CD4-positive, alpha-beta memory T cell (primary cell): ENCODE measurements at places on chromosomes 13 and 19. TPM values are rescaled to one million over a fixed set of nuclear protein-coding genes. Genes with fewer than 3 reads are reported as not detected.

GRCh38 chr13:27622102-27622820, 569 bp downstream of the POLR1D start:
- no peak for DNase-seq

GRCh38 chr19:49889687-49890348, 6.9 kb downstream of the IL4I1 start:
- DNase-seq, result peak; percentile 79

- peak; percentile 57 for DNase-seq
These were observed 643 bp downstream of the SLC7A1 start for GRCh38 chr13:29594710-29595379.

DNA sequence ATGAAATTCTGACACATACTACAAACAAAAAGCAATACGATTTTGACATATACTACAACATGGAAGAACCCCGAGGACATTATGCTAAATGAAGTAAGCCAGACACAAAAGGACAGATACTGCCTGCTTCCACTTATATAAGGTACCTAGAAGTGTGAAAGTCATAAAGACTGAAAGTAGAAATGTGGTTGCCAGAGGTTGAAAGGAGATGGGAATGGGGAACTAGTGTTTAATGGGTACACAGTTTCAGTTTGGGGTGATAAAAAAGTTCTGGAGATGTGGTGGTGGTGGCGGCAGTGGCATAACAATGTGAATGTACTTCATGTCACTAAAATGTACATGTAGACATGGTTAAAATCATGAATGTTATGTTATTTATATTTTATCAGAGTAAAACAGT, 12.1 kb upstream of the NDFIP2 start:
- DNase-seq, result no peak

DNA sequence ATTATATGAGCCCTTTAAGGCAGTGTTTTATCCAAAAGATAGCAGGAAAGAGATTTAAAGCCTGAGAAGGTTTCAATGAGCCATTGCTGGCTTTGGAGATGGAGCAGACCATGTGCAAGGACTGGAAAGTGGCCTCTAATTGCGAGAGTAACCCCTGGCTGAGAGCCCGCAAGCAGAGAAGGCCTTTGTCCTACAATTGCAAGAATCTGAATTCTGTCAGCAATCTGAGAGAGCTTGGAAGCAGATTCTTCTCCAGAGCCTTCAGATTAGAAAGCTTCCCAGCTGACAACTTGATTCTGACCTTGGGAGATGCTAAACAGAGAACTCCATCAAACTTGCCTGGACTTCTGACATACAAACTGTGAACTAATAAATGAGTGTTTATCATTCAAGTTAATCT, 528.7 kb upstream of the KLF12 start:
- no peak for DNase-seq

GRCh38 chr13:45295536-45295935, 45.4 kb downstream of the TPT1 start:
- no peak for DNase-seq

DNA sequence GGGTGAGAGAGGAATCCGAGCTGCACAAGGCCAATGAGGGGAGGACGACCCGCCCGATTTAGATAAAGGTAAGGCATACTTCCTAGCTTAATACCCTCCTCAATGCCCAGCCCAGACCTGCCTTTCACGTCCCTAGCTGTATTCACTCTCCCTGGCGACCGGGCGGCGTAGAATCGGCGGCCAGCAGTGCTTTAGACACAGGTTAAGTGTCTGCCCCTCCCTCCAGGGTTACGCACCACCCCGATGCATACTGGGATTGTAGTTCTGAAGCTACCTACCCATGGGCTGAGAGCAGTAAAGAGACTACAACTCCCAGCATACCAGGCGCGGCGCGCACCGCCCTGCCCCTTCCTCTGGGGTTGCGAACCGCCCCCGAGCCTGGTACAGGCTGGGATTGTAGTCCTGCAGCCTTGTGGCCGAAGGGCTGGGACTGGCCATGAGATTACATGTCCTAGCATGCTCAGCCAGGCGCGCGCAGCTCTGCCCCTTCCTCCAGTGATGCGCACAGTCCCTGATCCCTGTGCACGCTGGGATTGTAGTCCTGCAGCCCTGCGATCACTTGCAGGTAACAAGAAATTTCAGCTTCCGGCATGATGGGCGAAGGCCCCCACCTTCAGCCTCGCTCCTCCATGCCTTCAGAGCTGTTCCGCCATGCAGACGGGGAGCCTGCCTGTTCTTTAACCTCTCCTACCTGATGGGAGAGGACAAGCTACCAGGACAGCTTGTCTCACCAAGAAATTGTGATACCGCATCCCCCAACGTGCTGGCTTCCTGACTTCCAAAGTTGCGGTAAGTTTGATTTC, 43.5 kb upstream of the ZNF14 start:
- DNase-seq, result peak; percentile 90

GRCh38 chr19:10730932-10731331, 13.1 kb downstream of the DNM2 start:
- no peak for DNase-seq

DNA sequence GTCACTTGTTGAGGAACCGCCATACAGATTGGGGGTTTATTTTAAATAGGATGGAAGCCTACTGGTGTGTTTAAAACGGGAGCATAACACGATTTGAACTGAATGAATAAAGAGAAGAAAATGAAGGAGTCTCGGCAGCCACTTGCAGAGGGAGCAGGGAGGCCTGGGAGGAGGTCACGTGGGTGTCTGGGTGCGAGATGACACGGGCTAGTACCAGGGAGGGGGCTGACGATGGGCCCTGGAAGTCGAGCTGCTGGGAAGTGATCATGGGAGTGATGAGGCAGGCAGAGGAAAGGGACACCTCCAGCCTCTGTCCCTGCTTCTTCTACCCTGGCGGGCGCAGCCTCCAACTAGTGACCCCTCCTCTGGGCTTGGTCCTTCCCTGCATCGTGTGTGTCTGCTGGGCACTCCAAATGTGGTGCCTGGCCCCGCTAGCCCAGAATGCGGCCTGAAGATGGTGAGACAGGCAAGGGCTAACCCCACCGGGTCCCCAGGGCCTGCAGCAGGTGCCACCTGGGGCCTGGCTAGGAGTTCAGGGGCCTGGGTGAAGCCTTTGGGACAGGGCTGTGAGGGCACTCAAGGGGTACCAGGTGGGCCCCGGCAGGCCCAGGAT, 35.5 kb downstream of the CRTC1 start:
- no peak for DNase-seq

DNA sequence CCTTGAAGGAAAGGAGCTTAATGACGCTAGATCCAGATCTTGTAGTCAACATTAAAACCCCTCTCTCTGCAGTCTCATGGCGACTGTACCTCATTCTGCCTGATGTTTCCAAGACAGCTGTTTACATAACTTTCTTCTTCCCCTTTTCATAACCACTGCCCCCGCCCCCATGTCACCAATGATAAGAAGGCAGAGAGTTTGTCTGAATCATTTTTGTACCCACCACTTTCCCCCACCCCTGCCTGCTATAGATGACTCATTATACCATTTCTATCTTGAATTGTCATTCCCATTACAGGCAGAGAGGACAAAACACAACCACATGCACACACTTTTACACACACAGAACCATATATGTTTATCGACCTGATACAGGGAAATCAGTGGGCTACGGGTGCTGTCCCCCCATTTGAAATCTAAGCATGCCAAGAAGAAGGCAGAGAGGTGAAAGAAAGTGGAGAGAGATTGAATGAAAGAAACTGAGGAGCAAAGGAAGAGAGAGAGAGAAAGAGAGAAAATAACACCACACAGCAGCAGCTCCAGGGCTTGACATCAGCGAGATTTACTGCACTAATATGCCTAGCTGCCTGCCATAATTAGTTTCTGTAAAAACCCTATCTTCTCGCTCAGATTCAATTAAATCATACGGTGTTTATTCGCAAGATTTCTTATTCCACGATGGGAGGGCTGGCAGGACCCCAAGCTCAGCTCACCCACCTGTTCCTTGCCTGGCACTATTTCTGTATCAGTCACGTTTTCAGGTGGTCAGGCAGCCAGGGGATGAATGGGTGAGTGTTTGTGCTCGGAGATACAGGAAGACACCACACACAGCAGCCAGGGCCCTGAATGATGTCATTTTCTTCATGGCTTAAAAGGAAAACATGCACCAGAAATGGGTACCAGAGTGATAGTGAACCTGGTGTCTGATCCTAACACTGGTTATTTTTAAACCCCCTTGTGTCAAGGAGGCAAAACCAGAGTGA, 114.3 kb upstream of the SERP2 start:
- peak; percentile 55 for DNase-seq

GRCh38 chr13:29923554-29924481, 73.4 kb upstream of the UBL3 start:
- peak; percentile 32 for DNase-seq

GRCh38 chr13:77874406-77874805, 44.2 kb downstream of the EDNRB start:
- DNase-seq, result no peak

DNA sequence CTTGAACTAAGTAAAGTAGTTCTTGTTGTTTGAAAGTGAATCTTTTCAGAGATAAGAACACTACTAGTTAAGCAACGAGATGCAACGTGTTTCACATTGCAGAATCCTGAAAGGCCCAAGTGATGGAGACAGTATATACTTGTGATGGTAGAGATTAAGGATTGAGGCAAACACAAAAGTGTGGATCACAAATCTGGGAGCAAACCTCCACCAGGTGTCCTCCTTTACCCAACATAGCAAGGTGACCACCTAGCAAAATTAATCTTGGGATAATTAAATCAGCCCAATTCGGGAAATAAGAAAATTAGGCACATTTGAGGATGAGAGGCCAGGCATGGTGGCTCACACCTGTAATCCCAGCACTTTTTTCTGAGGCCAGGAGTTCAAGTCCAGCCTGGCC, 563.9 kb downstream of the DACH1 start:
- DNase-seq, result no peak

GRCh38 chr19:11421371-11422098, 2.4 kb upstream of the RGL3 start:
- DNase-seq, result peak; percentile 29

The TNFSF9 gene
- 0.29 TPM for polyA plus RNA-seq

The ZNF738 gene
- 2.8 TPM for polyA plus RNA-seq

The LILRA1 gene
- polyA plus RNA-seq, result not detected

The KLK2 gene
- polyA plus RNA-seq, result not detected

The ZNF460 gene
- polyA plus RNA-seq, result 4.4 TPM

The ARMC6 gene
- polyA plus RNA-seq, result 23.6 TPM

The FGF22 gene
- polyA plus RNA-seq, result not detected

The ATP8A2 gene
- 0.36 TPM for polyA plus RNA-seq

The INSR gene
- polyA plus RNA-seq, result 0.06 TPM

The WDR62 gene
- polyA plus RNA-seq, result not detected

The PDX1 gene
- polyA plus RNA-seq, result not detected

The IGFL1 gene
- polyA plus RNA-seq, result not detected
